ENCODE measurements at places on chromosomes 12 and 14. TPM values are rescaled to one million over a fixed set of nuclear protein-coding genes. Genes with fewer than 3 reads are reported as not detected.

Gene TMEM52B
- total RNA-seq: not detected

Gene MUCL1
- total RNA-seq: not detected

- no peaks in the 10 kb centered on the region for H3K36me3 ChIP-seq
- no peaks in the 10 kb centered on the region for H3K27me3 ChIP-seq
- DNase-seq: no peak
- H3K27ac ChIP-seq: no peak overlapping the region
- no peak overlapping the region for H3K4me3 ChIP-seq
Observed at GRCh38 chr14:80146941-80147340, 64.4 kb downstream of the DIO2 start.

DNA sequence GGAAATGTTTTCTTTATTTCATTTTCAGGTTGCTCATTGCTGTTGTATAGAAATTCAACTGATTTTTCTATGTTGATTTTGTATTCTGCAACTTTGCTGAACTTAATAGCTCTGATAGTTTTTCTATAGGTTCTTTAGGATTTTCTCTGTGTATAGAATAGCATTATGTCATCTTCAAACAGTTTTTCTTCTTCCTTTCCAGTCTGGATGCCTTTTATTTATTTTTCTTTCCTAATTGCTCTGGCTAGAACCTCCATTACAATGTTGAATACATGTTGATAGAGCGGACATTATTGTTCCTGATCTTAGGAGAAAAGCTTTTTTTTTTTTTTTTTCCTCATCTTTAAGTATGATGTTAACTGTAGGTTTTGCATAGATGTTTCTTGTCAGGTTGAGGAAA lies 39.2 kb downstream of the MIA2 start:
- H3K36me3 ChIP-seq: no peaks in the 10 kb centered on the region
- no peak overlapping the region for H3K4me3 ChIP-seq
- no peak for DNase-seq
- no peak overlapping the region for H3K27ac ChIP-seq

DNA sequence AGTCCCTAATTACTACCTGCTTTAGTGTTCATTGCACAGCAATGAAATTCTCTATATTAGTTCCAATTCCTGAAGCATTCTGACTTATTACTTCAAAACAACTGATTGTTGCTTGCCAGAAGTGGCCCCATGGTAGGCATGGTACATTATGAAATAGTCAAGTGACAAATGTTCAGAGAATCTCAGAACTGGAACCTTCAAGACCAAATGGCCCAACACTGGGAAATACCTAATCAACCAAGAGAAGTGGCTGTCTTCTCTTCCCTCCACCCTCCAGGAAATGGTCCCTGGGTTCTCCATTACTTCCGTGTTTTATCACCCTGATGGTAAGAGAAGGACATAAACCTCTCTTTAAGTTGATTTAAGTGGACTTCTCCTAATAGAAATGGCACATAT lies 49.9 kb downstream of the ITPR2 start:
- H3K36me3 ChIP-seq: no peaks in the 10 kb centered on the region
- no peaks in the 10 kb centered on the region for H3K4me1 ChIP-seq
- no peak overlapping the region for H3K27ac ChIP-seq
- DNase-seq: no peak
- no peaks in the 10 kb centered on the region for H3K27me3 ChIP-seq

DNA sequence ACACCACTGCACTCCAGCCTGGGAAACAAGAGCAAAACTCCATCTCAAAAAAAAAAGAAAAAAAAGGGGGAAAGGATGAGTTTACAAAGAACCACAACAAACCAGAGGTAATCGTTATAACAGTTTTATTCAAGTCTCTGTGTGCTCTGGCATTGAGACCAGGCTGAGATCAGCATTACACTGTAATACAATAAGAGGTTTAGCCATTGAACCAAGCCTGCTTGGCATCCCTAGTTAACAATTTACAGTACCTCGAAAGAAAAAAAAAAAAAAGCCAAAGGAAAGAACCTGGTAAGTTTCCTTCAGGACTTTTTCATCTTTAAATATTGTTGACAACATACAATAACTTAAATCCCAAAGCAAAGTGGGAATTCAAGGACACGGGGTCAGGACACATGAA lies 80.7 kb downstream of the TTC9 start:
- DNase-seq: no peak
- H3K4me3 ChIP-seq: no peak overlapping the region
- H3K4me1 ChIP-seq: no peaks in the 10 kb centered on the region
- H3K27ac ChIP-seq: no peak overlapping the region
